ENCODE measurements at places on chromosomes 12 and 14.

DNA sequence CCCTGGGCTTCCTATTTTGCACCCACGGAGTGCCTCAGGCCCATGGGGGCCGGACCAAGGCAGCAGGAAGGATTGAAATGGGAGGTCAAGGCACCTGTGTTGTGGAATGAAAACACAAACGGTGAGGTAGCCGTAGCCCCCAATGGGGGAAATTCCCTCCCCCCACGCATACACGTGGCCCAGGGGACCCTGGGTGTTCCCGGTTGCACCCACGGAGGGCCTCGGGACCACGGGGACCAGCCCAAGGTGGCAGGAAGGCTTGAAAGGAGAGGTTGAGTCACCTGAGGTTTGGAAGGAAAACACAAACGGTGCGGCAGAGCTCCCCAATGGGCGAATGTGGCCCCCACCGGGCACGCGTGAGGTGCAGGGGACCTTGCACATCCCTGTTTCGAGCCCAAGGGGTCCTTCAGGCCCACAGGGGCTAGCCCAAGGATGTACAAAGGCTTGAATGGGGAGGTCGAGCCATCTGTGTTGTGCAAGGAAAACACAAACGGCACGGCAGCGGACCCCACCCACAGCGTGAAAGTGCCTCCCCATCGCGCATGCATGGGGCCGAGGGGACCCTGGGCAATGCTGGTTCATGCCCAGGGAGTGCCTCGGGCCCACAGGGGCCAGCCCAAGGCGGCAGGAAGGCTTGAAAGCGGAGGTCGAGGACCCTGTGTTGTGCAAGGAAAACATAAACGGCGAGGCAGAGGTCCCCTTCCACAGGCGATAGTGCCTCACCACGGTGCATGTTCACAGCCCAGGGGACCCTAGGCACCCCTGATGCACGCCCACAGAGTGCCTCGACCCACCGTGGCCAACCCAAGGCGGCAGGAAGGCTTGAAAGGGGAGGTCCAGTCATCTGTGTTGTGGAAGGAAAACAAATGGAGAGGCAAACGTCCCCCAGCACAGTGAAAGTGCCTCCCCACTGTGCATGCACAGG is 376.7 kb downstream of the ALG10 start:
- DNase-seq, result no peak

DNA sequence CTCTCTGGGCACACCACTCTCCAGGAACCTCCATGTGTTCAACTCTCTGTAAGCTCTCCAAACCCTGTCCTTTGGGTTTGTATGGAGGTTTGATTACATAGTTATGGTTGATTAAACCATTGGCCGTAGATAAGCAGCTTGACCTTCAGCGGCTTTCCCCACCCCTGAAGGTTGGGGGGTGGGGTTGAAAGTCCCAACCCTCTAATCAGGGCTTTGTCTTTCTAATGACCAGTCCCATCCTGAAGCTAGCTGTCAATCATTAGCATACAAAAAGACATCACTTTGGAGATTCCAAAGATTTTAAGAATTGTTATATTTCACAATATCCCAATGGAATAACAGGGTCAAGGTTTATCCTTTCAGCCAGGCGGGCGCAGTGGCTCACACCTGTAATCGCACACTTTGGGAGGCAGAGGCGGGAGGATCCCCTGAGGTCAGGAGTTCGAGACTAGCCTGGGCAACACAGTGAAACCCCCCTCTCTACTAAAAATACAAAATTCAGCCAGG is 8.4 kb downstream of the FAM186A start:
- DNase-seq, result no peak

GRCh38 chr14:74038020-74038859 is 19.1 kb downstream of the BBOF1 start:
- DNase-seq, result no peak

GRCh38 chr12:106091446-106091820 is 47.3 kb downstream of the NUAK1 start:
- no peak for DNase-seq

DNA sequence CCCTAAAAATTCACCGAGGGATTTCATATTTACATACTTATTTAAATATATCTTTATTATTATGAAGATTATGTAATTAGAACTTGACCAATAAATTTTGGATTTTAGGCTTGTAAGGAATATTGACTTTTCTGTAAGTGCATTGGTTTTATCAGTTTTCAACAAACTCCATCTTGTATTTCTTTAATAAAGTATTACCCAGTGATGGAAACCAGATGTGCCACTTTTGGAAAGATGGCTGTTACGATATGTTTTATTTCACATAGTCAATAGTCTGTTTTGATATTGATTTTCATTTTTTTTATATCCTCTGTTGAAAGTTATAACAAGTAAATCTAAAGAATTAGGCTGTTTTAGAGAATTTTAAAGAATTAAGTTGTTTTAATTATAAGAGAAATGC is 1.8 kb downstream of the MON2 start:
- DNase-seq, result no peak

- no peak for DNase-seq
These were observed 75.0 kb upstream of the HIF1A start for GRCh38 chr14:61620130-61620946.

DNA sequence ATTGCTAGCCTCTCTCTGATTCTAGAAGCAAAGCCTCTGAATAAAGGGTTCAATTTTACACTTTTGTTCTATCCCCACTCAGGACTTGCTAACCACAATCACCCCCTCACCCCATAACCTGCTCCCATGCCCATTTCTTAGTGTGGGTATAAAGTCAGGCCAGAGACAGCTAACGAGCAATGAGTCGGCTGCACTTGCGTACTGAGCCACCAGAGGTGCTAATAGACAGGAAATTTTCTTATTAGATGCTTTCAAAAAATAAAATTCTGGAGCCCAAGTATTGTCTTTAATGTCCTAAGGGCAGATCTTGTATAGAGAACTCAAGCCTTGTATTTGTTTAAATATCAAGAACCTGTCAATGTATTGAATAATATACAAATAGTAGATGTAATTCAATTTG is 256.9 kb downstream of the SYT1 start:
- DNase-seq, result no peak

GRCh38 chr14:93912782-93913181 is 14.4 kb upstream of the FAM181A start:
- DNase-seq, result no peak

GRCh38 chr12:19248929-19249602 is 119.5 kb downstream of the PLEKHA5 start:
- no peak for DNase-seq

DNA sequence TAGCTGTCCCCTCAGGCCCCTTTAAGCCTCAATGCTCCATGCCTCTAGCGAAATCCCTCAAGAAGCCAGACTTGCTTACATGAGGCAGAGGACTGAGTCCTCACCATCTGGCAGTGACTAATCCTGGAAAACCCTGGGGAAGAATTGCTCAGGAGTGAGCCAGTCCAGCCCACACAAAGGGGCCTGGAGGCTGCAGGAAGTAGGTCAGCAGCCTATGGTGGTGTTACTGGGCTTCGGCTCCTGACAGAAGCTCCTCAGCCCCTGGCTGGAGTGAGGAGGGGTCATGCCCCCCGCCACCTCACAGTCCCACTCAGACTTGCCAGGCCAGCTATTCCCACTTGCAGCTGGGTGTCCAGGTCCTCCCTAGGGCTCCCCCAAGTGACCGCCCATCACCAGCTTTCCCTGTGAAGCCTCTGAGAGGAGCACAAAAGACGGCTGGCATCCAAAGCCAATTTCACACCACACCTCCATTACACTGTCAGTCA is 250.5 kb downstream of the DPF3 start:
- DNase-seq, result no peak

DNA sequence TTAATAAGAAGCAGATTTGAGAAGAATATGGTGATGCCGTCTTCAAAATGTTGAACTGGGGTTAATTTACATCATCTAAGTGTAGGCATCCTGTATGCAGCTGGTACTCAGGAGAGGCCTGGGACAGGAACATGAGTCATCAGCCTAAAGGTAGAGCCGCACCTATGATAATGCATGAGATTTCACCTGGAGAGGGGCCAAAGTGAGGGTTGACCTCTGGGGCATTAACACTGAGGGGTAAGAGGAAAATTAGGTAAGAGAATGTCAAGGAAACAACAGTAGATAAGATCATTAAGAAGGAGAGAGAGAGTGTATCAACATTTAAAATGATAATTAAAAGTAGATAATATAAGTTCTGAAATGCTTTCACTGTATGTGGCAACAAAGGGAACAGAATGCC is 20.2 kb upstream of the SSTR1 start:
- no peak for DNase-seq

DNA sequence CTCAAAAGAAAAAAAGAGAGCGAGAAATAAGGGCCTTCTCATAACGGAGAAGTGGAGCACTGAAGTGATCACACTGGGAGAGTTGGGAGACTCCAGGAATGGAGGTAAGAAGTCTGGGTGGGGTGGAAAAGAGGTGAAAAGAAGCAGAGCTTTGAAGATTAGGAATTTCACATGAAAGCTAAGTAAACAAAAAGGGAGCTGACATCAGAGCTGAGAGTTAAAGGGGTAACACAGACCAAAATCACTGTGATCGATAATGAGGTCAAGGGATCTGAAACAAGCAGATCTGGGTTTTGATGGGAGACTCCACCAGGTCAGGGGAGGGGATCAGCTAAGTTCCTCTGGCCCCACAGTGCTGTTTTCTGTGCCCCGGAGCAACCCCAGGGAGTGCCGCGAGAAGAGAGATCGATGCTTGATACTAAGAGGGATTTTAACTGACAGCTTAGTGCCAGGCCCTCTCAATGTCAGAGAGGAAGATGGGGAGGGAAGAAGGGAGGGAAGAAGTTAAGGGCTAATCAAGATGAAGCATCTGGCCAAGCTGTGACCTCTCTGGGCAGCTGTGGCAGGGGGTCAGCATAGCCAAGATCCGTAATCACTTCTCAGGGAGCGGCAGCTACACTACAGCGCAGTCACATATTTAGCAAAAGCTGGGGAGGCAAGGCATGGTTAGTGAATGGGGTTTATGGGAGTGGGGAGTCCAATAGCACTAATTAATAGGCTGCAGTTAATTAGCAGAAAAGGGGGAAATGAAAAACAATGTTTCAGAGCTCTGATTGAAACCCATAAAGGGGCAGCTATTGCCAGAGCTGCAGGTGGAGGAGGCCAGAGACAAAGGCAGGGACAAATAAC is 8.0 kb downstream of the AQP6 start:
- DNase-seq, result no peak

All from stimulated activated CD8-positive, alpha-beta memory T cell treated with anti-CD3 and anti-CD28 coated beads, Interleukin-4, amount 100 ng/mL, for 4 hours (primary cell).